Activated naive CD4-positive, alpha-beta T cell treated with anti-CD3 and anti-CD28 coated beads, Interleukin-2, amount 10 ng/mL, durations not matched to agents 7 days and 5 days (primary cell): ENCODE measurements at places on chromosomes 4 and X.

DNA sequence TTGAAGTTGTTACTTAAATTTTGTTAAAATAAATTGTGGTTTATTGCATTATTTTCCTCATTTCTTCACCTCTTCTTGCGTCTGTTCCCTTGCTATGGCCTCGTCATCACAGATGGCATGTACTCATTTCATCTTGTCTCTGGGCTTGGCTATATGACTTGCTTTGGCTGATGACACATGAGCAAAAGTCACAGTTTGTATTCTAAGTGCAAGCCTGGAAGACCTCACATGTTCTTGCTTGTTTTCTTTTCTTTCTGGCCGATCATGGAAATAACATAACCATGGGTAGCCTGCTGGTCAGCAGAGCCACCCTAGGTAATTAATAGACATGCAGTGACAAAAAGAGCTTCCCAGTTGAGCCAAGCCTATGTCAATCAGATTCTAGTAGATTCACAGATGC is 527.9 kb downstream of the SPRY1 start:
- H3K36me3 ChIP-seq = no peaks in the 10 kb centered on the region
- DNase-seq = no peak
- no peak overlapping the region for H3K4me3 ChIP-seq
- H3K4me1 ChIP-seq = no peaks in the 10 kb centered on the region
- H3K27me3 ChIP-seq = no peaks in the 10 kb centered on the region
- no peak overlapping the region for H3K27ac ChIP-seq

- no peaks in the 10 kb centered on the region for H3K4me1 ChIP-seq
- no peaks in the 10 kb centered on the region for H3K27me3 ChIP-seq
- H3K27ac ChIP-seq = no peak overlapping the region
- no peak overlapping the region for H3K4me3 ChIP-seq
- no peaks in the 10 kb centered on the region for H3K36me3 ChIP-seq
- no peak for DNase-seq
These were observed 640.6 kb downstream of the PCDH7 start for GRCh38 chr4:31360786-31361185.

- DNase-seq = no peak
- H3K27ac ChIP-seq = no peak overlapping the region
- H3K4me3 ChIP-seq = no peak overlapping the region
- H3K36me3 ChIP-seq = no peaks in the 10 kb centered on the region
- peaks cover 16% of the 10 kb centered on the region for H3K27me3 ChIP-seq
These were observed 37.7 kb upstream of the ENPP6 start for GRCh38 chr4:184255361-184255760.

DNA sequence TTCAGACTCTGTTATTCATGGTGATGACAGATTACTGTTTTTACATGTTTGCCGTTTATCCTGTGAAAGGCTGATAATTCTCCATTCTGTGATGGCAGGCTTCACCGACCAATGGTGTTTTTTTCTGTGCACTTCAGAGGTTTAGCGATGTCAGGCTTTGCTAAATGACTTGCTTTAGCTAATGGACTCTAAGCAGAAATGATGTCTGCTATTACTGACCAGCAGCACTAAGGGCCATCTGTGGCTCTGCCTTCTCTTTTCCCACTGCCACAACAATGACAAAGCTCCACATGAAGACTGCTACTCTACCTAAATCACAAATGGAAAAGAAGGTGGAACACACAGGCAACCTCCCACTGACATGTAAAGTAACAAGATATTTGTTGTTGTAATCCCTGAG is 68.4 kb upstream of the ALB start:
- H3K27me3 ChIP-seq = peaks cover 4% of the 10 kb centered on the region
- H3K36me3 ChIP-seq = no peaks in the 10 kb centered on the region
- H3K4me3 ChIP-seq = no peak overlapping the region
- H3K4me1 ChIP-seq = no peaks in the 10 kb centered on the region
- H3K27ac ChIP-seq = no peak overlapping the region

GRCh38 chrX:131802836-131803626 is 220.1 kb upstream of the STK26 start:
- no peak overlapping the region for H3K27ac ChIP-seq
- peaks cover 7% of the 10 kb centered on the region for H3K4me1 ChIP-seq
- H3K27me3 ChIP-seq = no peaks in the 10 kb centered on the region
- DNase-seq = peak; percentile 37
- no peaks in the 10 kb centered on the region for H3K36me3 ChIP-seq

DNA sequence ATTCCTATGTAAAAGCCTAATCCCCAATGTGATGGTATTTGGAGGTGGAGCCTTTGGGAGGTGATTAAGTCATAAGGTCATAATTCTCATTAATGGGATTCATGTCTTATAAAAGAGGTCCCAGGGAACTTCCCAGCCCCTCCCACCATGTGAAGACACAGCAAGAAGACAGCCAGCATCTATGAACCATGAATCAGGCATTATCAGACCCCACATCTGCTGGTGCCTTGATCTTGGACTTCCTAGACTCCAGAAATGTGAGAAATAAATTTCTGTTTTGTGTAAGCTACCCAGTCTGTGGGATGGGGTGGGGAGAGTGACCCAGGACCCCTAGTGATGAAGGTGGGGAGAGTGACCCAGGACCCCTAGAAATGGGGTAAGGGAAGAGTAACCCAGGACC is 6.1 kb upstream of the DAPP1 start:
- H3K27me3 ChIP-seq = peaks cover 18% of the 10 kb centered on the region
- H3K36me3 ChIP-seq = no peaks in the 10 kb centered on the region
- DNase-seq = no peak
- no peak overlapping the region for H3K27ac ChIP-seq
- no peak overlapping the region for H3K4me3 ChIP-seq
- H3K4me1 ChIP-seq = peaks cover 24% of the 10 kb centered on the region

GRCh38 chr4:6942238-6942800 is 32.7 kb downstream of the TBC1D14 start:
- DNase-seq = peak; percentile 66
- H3K4me3 ChIP-seq = peak overlapping the region; percentile 34
- peak overlapping the region; percentile 95 for H3K27ac ChIP-seq

- H3K36me3 ChIP-seq = no peaks in the 10 kb centered on the region
- no peak for DNase-seq
- H3K27ac ChIP-seq = no peak overlapping the region
- H3K27me3 ChIP-seq = no peaks in the 10 kb centered on the region
These were observed 217.4 kb downstream of the DCTD start for GRCh38 chr4:182699795-182700194.

GRCh38 chr4:151489462-151490203 is 80.7 kb downstream of the FHIP1A start:
- DNase-seq = no peak
- H3K36me3 ChIP-seq = no peaks in the 10 kb centered on the region
- H3K27ac ChIP-seq = no peak overlapping the region
- no peaks in the 10 kb centered on the region for H3K27me3 ChIP-seq
- H3K4me3 ChIP-seq = no peak overlapping the region
- H3K4me1 ChIP-seq = no peaks in the 10 kb centered on the region

GRCh38 chr4:7434766-7435150 is at the start of gene PSAPL1:
Gene PSAPL1 (minus strand): TSS chr4:7434930. CDS start chr4:7434879, 51 bp downstream.
- no peak for DNase-seq
- no peaks in the 10 kb centered on the region for H3K27me3 ChIP-seq
- no peak within 1 kb of the TSS for H3K4me3 ChIP-seq
- no peak within 1 kb of the TSS for H3K27ac ChIP-seq
- H3K4me1 ChIP-seq = no peaks in the 10 kb centered on the region

GRCh38 chr4:7761720-7762119 is 177.9 kb downstream of the AFAP1 start:
- peaks cover 46% of the 10 kb centered on the region for H3K4me1 ChIP-seq
- peaks cover 18% of the 10 kb centered on the region for H3K36me3 ChIP-seq
- H3K4me3 ChIP-seq = no peak overlapping the region

GRCh38 chrX:74377282-74377681 is 44.0 kb upstream of the SLC16A2 start:
- no peak for DNase-seq
- H3K27ac ChIP-seq = no peak overlapping the region
- H3K4me1 ChIP-seq = no peaks in the 10 kb centered on the region

DNA sequence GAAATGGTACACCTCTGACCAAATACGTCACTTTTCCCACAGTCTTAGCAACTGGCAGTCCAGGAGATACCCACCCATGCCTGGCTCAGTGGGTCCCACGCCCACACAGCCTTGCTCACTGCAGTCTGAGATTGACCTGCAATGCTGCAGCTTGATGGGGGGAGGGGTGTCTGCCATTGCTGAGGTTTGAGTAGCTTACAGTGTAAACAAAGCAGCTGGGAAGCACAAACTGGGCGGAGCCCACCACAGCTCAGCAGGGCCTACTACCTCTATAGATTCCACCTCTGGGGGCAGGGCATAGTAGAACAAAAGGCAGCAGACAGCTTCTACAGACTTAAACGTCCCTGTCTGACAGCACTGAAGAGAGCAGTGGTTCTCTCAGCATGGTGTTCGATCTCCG is 52.7 kb downstream of the AMER1 start:
- no peaks in the 10 kb centered on the region for H3K4me1 ChIP-seq
- no peak overlapping the region for H3K4me3 ChIP-seq
- DNase-seq = no peak
- no peak overlapping the region for H3K27ac ChIP-seq
- no peaks in the 10 kb centered on the region for H3K27me3 ChIP-seq

- no peaks in the 10 kb centered on the region for H3K4me1 ChIP-seq
- no peak for DNase-seq
- no peak overlapping the region for H3K27ac ChIP-seq
- H3K36me3 ChIP-seq = no peaks in the 10 kb centered on the region
These were observed 8.7 kb downstream of the CLRN2 start for GRCh38 chr4:17523662-17524061.

GRCh38 chr4:88706574-88706973 is 8.9 kb upstream of the NAP1L5 start:
- H3K27me3 ChIP-seq = no peaks in the 10 kb centered on the region
- no peaks in the 10 kb centered on the region for H3K4me1 ChIP-seq
- no peak overlapping the region for H3K27ac ChIP-seq

GRCh38 chr4:10089346-10089745 is 27.3 kb downstream of the WDR1 start:
- H3K27ac ChIP-seq = no peak overlapping the region
- peaks cover 39% of the 10 kb centered on the region for H3K4me1 ChIP-seq
- peaks cover 74% of the 10 kb centered on the region for H3K36me3 ChIP-seq
- no peak for DNase-seq

DNA sequence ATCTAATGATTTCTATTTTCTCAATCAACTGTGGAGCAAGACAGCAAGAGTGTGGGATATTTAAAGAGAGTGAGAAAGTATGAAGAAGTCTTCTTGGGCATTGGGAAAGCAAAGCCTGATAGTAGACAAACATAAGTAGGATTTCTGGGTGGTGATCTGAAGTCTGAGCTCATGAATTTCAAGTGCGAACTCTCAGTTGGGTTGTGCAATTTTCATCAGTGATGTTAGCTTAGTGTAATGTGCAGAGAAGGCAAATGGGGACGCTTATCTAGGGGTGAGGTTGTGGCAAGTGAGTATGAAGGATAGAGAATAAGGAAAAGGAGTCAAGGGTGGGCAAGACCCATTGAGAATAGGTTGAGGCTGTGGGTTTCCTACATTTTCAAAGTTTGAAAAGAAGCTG is 23.7 kb downstream of the VGLL1 start:
- no peaks in the 10 kb centered on the region for H3K27me3 ChIP-seq
- DNase-seq = no peak
- no peak overlapping the region for H3K4me3 ChIP-seq
- no peaks in the 10 kb centered on the region for H3K4me1 ChIP-seq
- no peaks in the 10 kb centered on the region for H3K36me3 ChIP-seq

DNA sequence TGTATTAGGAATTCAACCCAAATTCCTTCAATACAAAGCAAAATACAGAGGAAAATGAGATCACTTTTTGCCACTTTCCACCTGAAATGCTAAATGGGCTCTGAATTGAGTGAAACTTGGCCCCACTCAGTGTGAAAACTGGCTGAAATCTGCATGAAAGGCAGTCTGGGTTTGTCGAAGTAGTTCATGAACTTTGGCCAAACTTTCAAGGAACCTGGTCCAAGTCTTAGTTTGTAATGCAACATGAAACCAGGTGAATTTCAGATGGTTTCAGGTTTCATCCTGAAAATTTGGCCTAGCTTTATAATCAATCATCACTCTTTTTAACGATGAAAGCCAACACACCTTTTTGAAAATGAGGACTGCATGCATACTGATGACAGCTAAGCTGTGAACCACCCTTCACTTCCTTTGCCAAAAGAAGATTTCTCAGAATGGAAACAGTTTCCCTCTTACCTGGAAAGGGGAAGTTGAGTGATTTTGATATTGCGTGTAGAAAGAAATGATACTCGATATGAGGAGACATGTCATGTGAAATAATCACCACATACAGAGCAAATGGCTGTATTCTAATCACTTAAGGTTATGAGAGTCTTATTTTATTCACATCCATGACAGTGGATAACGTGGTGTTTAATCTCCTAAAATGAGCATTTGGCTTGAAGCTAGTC is 209.9 kb upstream of the ETNPPL start:
- H3K36me3 ChIP-seq = peaks cover 50% of the 10 kb centered on the region
- peak overlapping the region; percentile 20 for H3K4me3 ChIP-seq
- no peak for DNase-seq
- H3K27me3 ChIP-seq = no peaks in the 10 kb centered on the region
- peaks cover 54% of the 10 kb centered on the region for H3K4me1 ChIP-seq

DNA sequence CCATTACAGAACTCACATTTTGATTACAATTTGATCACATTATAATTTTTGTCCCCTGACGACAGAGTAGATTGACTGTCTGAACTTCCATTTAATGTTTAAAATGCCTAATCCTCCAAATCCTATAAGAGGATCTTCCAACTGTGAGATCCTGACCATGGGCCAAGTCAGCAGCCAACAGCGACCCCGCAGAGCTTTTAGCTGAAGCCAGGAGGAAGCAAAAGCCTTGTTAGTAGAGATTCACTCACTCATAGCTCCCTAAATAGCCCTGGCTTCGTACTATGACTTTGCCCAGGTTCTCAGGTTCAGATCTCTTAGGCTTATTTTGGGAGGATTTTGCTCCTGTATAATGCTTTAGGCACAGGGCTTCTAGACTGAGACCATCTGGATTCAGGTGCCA is 413.1 kb downstream of the NKX6-1 start:
- no peak overlapping the region for H3K4me3 ChIP-seq
- no peaks in the 10 kb centered on the region for H3K27me3 ChIP-seq
- no peak overlapping the region for H3K27ac ChIP-seq
- DNase-seq = no peak
- H3K4me1 ChIP-seq = no peaks in the 10 kb centered on the region

- no peaks in the 10 kb centered on the region for H3K36me3 ChIP-seq
- peaks cover 16% of the 10 kb centered on the region for H3K27me3 ChIP-seq
- H3K27ac ChIP-seq = no peak overlapping the region
These were observed 25.7 kb downstream of the CCKAR start for GRCh38 chr4:26464420-26465095.

DNA sequence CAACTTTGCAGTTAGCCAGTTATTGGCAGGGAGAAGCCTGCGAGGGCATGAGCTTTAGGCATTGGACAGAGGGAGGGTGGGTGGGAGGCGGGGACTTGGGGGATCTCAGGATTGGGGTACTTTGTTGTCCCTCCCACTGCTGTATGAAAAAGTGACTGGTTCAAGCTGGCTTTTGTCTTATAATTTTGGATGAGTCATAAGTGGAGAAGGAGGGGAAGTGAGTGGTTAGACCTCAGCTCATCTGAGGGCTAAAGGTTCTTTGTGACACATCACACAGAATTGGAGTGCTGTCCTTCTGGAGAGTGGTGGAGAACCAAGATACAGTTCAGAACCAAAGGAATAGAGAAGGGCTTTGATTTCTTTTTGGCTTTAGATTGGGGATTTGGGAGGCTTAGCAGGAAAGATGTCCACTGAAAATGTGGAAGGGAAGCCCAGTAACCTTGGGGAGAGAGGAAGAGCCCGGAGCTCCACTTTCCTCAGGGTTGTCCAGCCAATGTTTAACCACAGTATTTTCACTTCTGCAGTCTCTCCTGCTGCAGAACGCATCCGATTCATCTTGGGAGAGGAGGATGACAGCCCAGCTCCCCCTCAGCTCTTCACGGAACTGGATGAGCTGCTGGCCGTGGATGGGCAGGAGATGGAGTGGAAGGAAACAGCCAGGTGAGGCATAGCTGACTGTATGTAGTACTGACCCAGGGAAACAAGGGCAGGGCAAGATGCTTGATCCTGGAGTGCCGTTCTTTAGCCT is at the start of gene SLC4A4:
Gene SLC4A4, plus strand, starts transcription at position 175 of the 748 bp plus-strand sequence.
- peaks cover under 1% of the 10 kb centered on the region for H3K27me3 ChIP-seq
- no peak within 1 kb of the TSS for H3K27ac ChIP-seq
- no peak for DNase-seq
- peaks cover 3% of the 10 kb centered on the region for H3K4me1 ChIP-seq
